Kidney epithelial cell (primary cell): ENCODE measurements at places on chromosomes 11 and 22.

DNA sequence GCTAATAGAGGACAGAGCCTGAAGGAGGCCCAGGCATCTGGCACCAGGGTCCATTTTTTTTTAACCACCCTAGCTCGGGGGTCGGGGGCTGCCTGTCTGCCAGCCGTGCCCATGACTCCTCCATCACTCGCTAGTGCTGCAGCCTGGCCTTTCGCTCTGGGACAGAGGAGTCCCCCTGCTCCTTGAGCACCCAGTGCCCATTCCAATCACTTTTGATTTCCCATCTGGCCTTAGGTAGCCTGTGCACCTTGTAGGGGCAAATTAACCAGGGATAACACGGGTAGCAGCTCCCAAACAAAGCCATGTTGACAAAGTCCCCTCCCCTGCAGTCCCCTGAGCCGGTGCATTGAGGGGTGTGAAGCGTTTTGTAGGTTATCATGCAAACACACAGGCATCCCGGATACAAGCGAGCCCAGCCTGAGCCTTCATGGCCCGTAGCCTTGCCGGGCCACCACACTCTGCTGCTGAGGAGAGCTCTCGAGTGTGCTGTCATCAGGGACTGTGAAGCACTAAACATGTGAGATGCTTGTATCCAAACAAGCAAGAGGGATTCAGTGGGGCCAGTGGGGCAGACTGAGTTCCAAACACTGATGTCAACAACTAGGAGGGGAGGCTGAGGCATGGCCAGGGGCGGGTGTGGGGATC lies 208.7 kb downstream of the DSCAML1 start:
- no peak for DNase-seq

DNA sequence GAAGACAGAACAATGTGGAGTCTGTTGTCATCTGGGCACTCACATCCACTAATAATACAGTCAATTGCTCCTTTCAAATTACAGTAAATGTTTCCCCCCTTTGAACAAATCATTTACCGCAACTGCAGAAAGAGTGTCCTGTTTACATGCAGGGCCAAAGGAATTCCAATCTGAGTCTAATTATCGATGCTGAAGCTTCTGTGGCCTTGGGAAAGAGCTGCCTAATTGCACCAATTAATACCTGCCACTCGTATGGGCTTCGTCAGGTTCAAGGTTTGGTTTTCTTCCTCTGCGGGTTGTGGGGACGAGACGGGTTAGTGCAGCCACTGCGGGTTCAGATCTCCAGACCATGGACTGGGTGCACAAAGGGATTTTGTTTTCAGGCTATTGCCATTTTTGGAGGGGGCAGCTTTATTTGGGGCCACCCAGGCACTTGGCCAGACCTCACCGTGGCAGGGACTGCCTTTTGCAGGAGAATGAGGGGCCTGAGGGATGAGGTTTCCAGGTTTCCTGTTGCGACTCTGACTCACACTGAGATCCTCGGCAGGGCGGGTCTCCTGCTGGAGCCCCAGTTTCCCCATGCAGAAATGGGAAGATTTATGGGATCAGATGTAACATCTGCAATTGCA lies 147.6 kb downstream of the MIAT start:
- no peak for DNase-seq

- DNase-seq: no peak
Measured at GRCh38 chr11:64935359-64936081, at the start of gene GPHA2. Gene GPHA2, minus strand, starts transcription at chr11:64935893. Its CDS starts 433 bp downstream, at chr11:64935460.

GRCh38 chr11:36218283-36218921 lies 70.8 kb downstream of the COMMD9 start:
- no peak for DNase-seq

- no peak for DNase-seq
Measured at GRCh38 chr11:125593114-125593820, 615 bp downstream of the STT3A start.

DNA sequence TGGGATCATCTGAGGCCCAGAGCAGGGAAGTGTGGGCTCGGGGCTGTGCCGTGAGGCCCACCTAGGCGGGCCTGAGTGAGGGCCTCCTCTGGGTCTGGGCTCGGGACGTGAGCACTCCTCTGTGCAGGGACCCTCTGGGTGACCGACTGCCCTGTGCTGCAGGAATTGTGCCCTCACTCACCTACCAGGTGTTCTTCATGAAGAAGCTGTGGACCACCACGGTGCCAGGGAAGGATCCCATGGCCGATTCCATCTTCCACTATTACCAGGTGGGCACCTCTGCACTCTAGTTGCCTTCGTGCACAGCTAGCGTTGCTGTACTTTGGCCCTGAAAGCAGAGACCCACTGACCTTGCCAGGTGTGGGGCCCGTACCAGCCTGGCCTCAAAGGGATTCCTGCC lies 80.5 kb downstream of the MYO7A start:
- DNase-seq: no peak

DNA sequence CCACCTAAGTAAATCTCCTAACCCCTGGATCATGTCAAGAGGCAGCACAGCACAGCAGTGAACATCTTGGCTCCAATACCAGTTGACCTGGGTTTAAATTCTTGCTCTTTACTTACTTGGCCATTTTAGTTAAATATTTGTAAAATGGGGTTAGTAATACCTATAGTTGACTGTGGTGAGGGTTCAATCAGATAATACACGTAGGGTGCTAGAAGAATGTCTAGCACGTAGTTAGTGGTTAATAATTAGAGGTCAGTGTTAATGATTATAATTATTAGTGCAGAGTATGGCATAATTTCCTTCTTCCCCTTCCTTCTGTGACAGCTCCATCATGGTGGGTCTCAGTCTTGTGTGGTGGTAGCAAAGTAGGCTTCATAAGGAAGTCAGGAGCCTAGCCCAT lies 520.8 kb downstream of the INSC start:
- DNase-seq: no peak

DNA sequence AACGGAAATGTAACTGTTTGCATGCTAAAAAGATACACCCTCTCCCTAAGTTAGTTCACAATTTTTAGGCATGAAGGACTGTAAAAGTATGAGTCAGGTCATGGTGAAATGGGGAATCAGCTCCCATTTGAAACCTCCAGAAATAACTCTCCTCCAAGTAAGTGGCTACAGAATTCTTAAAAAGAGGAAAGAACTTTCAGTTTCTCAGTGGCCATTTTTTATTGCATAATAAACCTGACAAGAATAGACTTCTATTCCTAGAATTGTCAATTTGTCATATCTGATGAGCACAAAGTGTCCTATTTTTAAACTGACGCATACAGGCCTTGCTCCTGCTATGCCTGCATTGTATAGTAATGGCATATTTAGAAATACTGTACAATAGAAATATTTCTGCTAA lies 612.2 kb downstream of the CNTN5 start:
- no peak for DNase-seq

- no peak for DNase-seq
Measured at GRCh38 chr22:33806191-33806590, 114.1 kb downstream of the LARGE1 start.

- DNase-seq: no peak
Measured at GRCh38 chr11:117410861-117411710, 83.4 kb downstream of the CEP164 start.

DNA sequence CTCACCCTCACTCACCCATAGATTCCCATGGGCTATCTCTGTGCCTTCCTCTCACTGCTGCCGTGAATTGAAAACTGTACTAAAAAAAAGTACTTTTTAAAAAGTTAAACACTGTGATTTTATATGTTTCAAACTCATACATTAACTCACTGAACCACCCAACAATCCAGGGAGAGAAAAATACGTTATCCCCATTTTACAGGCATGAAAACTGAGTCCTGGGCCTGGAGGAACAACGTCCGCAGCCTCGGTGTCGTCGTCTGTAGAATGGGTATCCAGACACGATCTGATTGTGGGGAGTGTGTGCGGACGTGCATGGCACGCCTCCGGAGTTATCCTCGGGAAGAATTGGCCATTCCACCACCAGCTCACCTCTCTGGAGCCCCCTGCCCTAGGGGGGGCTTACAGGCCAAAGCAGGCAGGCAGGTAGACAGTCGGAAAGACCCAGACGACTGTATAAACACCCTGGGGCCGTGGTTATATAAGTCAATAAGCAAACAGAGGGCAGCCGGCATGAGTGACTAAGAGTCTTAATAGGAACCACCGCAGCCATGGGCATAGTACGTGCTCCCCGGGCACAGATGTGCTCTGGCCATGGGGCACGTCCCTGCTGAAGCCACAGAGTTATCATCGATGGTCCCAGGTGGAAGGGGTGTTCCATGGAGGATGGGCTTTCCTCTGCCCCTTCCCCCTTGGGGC lies 7.1 kb upstream of the PDGFB start:
- no peak for DNase-seq
